Fibroblast of skin of left quadriceps (primary cell): ENCODE measurements at places on chromosomes 2 and 18.

DNA sequence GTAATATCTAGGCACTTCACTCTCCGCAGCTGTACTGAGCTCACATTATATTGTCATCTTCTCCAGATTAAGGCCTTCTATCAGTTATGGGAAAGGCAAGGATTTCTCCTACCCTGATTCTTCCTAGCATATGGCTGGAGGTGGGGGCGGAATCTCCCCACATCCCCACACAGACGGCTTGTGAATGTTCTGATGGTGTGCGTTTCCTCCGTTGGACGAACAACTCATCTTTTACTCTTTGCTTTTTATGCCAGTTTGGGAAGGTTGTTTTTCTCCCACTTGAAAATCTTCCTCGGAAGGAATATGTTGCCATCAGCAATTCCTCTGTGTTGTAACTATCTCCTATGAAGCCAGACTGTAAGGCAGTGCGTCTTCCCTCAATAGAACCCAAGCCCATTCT is 24.3 kb downstream of the KLHL29 start:
- DNase-seq, result no peak

- no peak for DNase-seq
Observed at GRCh38 chr2:109376796-109377495, 236.8 kb downstream of the SEPTIN10 start.

GRCh38 chr2:73451263-73451972 is 65.8 kb downstream of the ALMS1 start:
- DNase-seq, result no peak

- DNase-seq, result no peak
Observed at GRCh38 chr2:67208887-67209500, 188.1 kb upstream of the ETAA1 start.

DNA sequence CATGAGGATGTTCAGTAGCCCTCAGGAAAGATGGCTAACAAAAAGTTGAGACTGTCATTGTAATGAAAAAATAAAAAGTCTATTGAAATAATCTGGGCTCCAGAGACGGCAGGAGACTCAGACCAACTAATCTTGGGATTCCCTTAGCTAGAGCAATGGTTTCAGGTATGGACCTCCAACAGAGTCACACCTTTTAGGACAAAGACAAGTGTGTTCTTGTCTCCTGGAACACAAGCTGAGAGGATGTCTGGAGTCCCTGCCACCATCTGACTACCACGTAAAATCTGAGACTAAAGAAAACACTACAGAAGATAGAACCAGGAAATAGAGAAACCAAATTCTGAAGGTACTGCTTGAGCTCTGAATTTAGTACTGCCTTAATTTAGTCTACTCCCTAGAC is 103.3 kb upstream of the RBBP8 start:
- DNase-seq, result no peak

- no peak for DNase-seq
Observed at GRCh38 chr2:197460649-197461048, 7.3 kb downstream of the COQ10B start.

DNA sequence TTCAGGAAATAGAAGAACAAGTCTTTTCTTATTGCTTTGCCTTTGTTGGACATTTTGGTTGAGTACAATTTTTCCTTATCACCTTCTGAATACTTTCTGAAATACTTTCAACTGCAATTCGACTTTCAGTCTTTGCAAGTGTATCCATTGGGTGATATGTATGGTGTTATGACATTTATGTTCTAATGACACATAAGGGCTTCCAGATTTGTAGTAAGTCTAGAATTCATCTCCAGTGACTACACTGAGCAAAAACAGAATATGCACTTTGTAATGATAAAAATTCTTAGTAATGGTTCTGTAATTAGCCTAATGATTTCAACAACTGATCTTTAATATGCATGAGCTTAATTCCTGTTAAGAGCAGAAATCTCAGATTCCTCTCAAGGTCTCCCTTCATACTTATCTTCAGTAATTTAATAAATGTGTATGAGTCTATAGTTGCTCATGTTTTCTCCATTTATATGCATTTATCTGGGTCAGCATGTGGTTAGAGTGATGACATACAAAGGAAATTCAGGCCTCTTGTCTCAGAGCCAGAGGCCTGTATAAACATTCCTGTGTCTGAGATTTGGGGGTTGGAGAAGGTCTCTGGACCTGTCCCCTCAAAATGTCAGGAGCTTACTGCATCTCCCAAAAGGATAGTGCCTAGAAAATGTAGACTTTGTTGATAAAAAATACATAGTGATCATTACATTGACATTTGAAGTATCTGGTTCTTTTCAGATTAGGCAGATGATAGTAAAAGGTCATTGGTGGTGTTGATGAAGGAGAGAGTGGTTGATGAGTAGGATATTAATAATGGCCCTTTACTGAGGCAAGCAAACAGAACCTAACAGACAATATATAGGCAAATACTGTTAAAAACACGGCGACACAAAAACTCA is 114.9 kb downstream of the QPCT start:
- peak; percentile 83 for DNase-seq
